Activated CD8-positive, alpha-beta memory T cell treated with anti-CD3 and anti-CD28 coated beads, Interleukin-2, amount 10 ng/mL, durations not matched to agents 7 days and 5 days (primary cell): ENCODE measurements at places on chromosomes 7 and 10. TPM values are rescaled to one million over a fixed set of nuclear protein-coding genes. Genes with fewer than 3 reads are reported as not detected.
A peak's percentile ranks its signal among the peaks of the same experiment; 100 is the strongest.

GRCh38 chr10:99964791-99965190 lies 45.0 kb downstream of the DNMBP start:
- no peak for DNase-seq
- no peaks in the 10 kb centered on the region for H3K27me3 ChIP-seq
- no peak overlapping the region for H3K27ac ChIP-seq
- H3K4me1 ChIP-seq = peaks cover 5% of the 10 kb centered on the region
- H3K36me3 ChIP-seq = no peaks in the 10 kb centered on the region
- no peak overlapping the region for H3K4me3 ChIP-seq

GRCh38 chr7:158255156-158255555 lies 332.5 kb downstream of the PTPRN2 start:
- H3K27ac ChIP-seq = no peak overlapping the region
- no peaks in the 10 kb centered on the region for H3K27me3 ChIP-seq

DNA sequence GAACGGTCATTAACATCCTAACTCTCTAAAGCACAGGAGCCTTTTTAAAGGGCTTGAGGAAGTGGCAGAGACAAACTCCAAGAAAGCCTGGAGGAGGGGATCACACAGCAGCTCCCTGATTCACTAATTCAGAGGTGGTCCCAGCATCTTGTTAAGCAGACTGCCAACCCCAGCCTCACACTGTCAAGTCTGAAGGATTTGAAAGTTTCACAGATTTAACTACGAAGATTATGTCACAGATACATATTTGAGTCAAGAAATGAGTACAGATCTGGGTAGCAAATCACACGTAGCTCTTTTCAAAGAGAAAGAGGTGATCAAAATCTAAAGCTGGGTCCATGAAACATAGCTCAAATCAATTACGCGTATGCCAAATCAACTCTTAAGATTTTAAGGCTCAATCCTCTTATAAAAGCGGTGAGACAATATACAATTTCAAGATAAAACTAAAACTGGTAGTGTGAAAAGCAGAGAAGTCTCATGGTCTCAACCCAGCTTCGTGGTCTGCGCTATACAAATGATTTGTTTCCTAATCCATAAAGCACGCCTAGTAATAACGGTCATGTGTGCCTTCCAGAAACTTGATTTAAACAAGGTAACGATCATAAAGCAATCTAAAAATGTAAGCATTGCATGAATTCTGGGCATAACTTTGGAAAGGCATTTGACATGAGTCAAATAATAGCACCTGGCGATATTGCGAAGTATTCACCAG lies 229.9 kb upstream of the MKLN1 start:
- no peak for DNase-seq
- peaks cover 38% of the 10 kb centered on the region for H3K36me3 ChIP-seq
- peak overlapping the region; percentile 39 for H3K4me3 ChIP-seq
- H3K27me3 ChIP-seq = no peaks in the 10 kb centered on the region
- H3K4me1 ChIP-seq = peaks cover 54% of the 10 kb centered on the region

ENO4 gene
- not detected for total RNA-seq

GRCh38 chr7:40200791-40201190 lies 66.0 kb downstream of the SUGCT start:
- H3K36me3 ChIP-seq = no peaks in the 10 kb centered on the region
- peaks cover 2% of the 10 kb centered on the region for H3K27me3 ChIP-seq
- no peak overlapping the region for H3K27ac ChIP-seq
- H3K4me3 ChIP-seq = no peak overlapping the region
